Stimulated activated CD8-positive, alpha-beta memory T cell treated with anti-CD3 and anti-CD28 coated beads, Interleukin-4, amount 100 ng/mL, for 4 hours (primary cell): ENCODE measurements at places on chromosomes 13 and 19.

- no peak for DNase-seq
These were observed 2.7 kb downstream of the LILRB5 start for GRCh38 chr19:54254195-54254906.

DNA sequence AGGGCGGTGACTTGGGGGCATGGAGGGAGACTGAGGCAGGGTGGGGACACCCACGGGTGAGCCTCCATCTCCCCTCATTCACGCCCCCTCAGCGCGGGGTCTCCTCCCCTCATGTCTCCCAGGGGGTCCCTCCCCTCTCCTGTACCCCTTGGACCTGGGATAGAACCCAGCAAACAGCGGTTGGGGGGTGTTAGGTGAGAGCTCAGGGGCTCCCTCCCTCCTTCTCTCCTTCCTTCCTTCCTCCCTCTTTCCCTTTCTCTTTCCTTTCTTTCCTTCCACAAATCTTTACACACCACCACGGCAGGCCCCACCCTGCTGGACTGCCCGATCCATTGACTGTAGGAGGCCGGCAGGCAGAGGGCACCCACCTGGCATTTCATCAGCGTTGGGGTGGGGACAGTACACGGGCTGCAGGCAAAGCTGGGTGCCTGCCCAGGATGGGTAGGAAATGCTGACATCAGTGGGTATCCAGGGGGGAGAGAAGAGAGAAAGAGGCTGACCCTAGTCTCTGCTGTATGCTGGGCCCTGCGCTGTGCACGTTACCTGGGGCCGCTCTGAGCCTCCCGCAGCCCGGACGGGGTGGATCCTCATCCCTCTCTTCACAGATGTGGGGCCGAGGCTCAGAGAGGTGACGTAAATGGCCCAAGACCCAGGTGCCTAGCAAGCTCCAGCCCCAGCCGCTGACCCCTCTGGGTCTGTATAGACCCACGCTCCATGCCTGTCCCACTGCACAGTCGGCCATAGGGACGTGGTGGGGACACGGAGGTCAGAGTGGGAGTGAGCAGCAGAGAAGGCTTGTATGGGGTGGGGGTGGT is 3.5 kb downstream of the SSC5D start:
- DNase-seq = no peak

GRCh38 chr13:19158526-19159174 is 23.0 kb downstream of the TUBA3C start:
- no peak for DNase-seq

- DNase-seq = peak; percentile 15
These were observed 552 bp downstream of the KPNA3 start for GRCh38 chr13:49791711-49792549.

DNA sequence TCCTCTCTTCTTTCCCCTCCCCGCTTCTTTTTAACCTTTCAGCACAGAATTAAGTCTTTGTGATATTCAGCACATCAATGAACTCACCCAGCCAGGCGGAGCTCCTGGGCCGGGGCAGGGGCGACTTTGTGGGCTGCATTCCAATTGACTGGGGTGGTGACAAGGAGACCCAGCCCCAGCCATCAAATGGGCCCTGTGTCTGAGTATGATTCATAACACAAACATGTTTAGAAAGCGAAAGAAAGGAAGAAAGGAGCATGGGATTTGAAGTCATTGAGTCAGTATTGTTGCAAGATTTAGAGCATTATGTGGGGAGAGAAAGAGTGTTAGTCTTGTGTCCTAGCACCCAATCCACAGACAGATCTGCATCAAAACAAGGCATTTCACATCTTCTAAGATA is 185.3 kb downstream of the LHFPL6 start:
- no peak for DNase-seq

DNA sequence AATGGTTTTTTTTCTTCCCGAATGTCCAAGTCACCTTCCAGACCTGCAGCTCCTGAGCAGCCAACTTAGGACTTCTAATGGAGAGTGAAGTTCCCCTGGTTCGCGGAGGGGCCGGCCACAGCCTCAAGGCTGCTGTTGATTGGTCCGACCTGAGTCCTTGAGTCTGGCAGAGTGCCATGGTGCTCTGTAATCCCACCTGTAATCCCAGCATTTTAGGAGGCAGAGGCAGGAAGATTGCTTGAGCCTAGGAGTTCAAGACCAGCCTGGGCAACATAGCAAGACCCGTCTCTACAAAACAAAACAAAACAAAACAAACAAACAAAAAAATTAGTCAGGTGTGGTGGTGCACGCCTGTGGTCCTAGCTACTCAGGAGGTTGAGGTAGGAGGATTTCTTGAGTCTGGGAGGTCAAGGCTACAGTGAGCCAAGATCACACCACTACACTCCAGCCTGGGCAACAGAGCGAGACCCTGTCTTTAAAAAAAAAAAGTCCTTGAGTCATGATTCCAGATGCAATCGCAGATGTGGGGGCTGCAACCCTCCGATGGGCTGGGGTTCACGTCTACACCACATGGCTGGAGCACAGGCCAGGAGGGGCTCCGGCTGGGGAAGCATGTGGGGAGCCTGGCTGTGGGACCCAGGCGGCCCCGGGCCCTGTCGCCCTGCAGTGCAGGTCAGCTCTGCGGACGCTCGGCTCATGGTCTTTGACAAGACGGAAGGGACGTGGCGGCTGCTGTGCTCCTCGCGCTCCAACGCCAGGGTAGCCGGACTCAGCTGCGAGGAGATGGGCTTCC is 17.7 kb downstream of the HPN start:
- no peak for DNase-seq

- DNase-seq = no peak
These were observed at the start of gene FFAR1 for GRCh38 chr19:35347171-35347929. Gene FFAR1 (plus strand): TSS chr19:35347902. CDS start chr19:35351552, 3,650 bp downstream.

DNA sequence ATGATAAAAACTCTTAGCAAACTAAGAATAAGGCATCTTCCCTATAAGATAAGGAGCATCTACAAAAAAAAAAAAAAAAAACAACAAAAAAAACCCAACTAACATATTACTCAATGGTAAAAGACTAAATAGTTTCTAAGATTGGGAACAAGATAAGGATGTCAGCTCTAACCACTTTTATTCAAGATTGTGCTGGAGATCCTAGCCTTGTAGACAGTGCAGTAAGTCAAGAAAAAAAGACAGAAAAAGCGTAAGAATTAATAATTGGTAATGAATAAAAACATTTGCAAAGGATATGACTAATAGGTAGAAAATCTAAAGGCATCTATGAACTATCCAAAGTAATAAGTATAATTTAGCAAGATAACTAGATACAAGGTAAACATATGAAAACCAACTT is 33.0 kb downstream of the ZIC2 start:
- DNase-seq = no peak

DNA sequence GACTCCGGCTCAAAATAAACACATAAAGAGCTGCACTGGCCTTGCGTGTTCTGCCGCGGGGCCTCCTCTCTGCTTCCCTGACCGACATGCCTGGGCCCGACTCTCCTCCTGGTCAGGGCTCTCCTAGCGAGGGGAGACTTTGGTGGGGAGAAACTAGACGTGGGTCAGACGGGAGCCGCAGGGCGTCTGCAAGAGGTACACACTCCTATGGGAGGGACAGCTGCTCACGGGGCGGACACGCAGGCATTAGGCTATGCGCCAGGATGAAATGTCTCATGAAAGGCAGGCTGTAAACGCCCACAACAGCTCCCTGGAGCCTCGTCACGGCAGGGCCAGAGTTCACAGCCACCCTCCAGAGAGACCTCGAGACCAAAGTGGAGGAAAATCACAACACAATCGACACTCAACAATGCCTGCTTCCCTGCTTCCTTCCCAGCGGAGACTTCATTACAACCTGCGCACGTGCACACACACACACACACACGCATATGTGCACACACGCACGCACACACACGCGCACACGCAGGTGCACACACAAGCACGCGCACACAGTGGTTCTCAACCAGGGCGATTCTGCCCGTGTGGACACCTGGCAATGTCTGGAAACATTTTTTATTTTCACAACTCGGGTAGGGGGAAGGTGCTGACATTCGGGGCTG is 5.8 kb downstream of the SLC39A3 start:
- no peak for DNase-seq

DNA sequence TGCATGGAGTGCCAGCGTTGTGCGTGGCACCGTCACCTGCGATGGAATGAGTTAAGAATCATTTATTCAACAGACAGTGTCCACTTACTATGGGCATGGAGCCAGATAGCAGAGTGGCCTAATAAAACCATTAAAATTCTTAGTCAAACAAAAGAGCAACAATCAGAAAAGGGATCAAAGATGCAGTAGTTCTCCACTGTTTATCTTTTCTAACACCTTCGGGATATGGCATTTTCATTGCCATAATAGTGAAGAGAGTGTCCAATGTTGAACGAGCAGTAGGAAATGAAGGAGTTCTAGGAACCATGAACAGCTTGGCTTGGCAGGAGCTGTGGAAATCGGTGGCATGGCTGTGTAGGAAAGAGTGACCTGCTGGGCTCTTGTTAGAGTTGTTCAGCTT is 2.0 kb downstream of the TNFSF11 start:
- DNase-seq = no peak

- DNase-seq = no peak
These were observed 13.9 kb downstream of the TSKS start for GRCh38 chr19:49749055-49749716.

DNA sequence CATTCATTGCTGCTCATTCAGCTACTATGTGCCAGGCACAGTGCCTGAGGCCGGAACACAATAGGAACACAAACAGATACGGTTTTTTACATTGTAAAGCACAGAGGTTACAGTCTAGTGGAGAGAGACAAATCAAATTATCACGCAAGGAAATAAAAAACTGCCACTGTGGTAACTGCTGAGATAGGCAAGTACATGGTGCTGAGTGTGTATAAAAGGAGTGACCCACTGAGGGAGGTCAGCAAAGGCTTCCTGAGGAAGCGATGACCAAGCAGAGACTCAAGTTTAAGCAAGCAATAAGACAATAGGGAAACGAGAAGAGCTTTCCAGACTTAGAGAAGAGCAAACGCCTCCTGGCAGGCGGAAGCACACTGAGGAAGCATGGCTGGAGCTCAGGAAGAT is 56.4 kb downstream of the NUFIP1 start:
- no peak for DNase-seq

- DNase-seq = no peak
These were observed 22.3 kb downstream of the SLC7A1 start for GRCh38 chr13:29573190-29573589.

DNA sequence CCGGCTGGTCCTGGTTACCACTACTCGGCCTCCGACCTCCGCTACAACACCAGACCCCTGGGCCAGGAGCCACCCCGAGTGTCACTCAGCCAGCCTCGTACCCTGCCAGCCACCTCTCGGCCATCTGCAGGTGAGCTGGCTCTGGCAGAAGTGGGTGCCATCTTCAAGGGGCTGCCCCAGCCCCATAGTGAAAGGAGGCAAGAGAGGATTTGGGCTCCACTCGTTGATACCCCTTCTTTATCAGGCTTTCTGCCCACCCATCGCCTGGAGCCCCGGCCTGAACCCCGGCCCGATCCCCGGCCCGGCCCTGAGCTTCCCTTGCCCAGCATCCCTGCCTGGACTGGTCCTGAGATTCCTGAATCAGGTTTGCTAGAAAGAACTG is 7.1 kb downstream of the LTBP4 start:
- DNase-seq = no peak

- DNase-seq = no peak
These were observed 58.1 kb downstream of the MCF2L start for GRCh38 chr13:113027095-113027494.

DNA sequence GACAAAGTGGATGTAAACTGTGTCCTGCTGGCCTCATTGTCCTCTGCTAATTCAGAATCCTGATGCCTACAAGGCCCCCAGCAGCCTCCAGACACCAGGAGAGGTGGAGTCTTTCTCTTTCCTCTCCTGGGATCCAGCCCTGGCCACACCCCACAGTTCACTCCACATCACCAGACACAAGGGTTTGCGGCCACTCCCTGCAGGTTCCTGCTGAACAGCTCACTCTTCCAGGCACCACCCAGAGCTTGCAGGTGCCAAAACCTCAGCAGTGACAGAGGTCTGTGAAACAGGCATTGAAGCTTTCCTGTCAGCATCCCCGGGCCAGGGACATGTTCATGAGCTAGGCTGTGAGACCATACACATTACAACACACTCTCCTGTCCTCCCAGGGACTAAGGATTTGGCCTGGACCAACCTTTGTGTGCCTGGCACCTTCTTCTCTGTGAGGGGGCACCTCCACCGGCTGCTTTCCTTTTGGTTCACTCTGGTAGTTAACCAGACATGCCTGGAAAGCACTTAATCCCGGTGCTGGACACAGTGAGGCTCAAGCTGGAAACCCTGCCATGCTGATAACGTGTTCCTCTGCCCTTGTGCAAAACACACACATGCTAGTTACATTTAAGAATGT is 11.1 kb upstream of the ATP12A start:
- no peak for DNase-seq

- DNase-seq = no peak
These were observed 405 bp upstream of the ZNF569 start for GRCh38 chr19:37467608-37468090.

DNA sequence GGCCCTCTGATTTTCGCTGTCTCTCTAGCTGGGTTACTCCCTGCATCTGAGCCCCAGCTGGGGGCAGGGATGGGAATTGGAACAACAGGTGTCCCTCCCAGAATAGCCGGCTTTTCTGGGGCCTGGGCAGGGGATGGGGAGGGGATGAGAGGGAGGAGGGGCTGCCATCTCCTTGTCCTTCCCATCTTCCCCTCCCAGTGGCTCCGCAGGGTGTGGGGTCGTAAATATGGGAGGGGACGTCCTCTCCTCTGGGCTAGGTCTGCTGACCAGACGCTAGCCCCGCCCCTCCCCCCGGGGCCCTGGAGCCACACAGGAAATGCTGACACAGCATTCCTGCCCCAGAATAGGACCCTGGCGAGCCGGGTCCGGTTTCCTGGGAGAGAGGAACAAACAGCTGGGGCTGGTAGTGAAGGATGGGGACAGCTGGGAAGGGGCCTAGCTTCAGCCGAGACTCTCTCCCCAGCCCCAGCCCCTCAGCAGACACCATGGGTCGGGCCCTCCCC is 1.1 kb downstream of the RYR1 start:
- no peak for DNase-seq

GRCh38 chr19:36060430-36060829 is 5.7 kb downstream of the WDR62 start:
- DNase-seq = no peak

DNA sequence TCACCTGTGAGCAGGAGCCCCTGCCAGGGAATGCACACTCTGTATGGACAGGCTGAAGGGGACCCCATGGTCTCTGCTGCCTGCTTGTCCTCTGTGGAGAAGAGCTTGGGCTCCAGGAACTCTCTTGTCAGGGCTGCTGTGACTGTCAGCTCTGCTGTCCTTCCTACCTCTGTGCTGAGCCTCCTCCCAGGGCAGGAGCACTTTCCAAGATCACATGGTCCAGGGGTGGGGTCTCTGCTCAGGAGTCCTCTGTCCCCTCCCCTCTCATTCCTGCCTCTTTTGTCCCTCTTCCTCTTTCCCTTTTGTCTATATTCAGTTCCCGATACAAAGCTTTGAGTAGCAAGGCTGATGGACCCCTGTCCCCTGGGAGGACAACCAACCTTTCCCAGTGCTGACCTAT is at the start of gene CEACAM7:
CEACAM7 (minus strand) TSS at position 173 of the 400 bp plus-strand sequence; CDS start at position 68, 105 bp downstream.
- no peak for DNase-seq

GRCh38 chr13:33015791-33016323 is 366 bp upstream of the KL start:
- DNase-seq = no peak
